ENCODE measurements at places on chromosomes 12 and 14.
A peak's percentile ranks its signal among the peaks of the same experiment; 100 is the strongest.

GRCh38 chr12:52630008-52630500 lies 11.7 kb upstream of the KRT73 start:
- no peak for DNase-seq

- DNase-seq = no peak
Observed at GRCh38 chr12:53560351-53560750, 53.1 kb upstream of the NPFF start.

- no peak for DNase-seq
Observed at GRCh38 chr12:66072566-66072965, 58.0 kb downstream of the LLPH start.

DNA sequence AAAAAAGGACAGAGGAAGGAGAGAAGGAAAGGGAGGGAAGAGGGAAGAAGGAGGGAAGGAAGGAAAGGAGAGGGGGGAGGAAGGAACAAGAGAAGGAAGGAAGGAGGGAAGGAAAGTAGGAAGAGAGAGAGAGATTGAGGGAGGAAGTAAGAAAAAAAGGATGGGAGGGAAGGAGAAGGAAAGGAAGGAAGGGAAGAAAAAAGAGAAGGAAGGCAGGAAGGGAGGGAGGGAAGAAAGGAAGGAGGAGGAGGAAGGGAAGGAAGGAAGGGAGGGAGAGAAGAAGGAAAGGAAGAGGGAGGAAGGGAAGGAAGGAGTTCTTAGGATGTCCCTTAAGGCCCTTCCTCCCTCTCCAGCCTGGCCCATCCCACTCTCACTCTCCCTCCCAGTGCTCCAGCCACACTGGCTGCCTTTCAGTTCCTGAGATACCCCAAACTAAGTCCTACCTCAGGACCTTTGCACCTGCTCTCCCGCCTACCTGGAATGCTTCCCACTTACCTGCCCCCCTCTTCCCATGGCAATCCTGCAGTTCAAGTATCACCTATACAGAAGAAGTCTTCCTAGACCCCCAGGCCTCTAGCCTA lies 21.7 kb upstream of the MSI1 start:
- no peak for DNase-seq

DNA sequence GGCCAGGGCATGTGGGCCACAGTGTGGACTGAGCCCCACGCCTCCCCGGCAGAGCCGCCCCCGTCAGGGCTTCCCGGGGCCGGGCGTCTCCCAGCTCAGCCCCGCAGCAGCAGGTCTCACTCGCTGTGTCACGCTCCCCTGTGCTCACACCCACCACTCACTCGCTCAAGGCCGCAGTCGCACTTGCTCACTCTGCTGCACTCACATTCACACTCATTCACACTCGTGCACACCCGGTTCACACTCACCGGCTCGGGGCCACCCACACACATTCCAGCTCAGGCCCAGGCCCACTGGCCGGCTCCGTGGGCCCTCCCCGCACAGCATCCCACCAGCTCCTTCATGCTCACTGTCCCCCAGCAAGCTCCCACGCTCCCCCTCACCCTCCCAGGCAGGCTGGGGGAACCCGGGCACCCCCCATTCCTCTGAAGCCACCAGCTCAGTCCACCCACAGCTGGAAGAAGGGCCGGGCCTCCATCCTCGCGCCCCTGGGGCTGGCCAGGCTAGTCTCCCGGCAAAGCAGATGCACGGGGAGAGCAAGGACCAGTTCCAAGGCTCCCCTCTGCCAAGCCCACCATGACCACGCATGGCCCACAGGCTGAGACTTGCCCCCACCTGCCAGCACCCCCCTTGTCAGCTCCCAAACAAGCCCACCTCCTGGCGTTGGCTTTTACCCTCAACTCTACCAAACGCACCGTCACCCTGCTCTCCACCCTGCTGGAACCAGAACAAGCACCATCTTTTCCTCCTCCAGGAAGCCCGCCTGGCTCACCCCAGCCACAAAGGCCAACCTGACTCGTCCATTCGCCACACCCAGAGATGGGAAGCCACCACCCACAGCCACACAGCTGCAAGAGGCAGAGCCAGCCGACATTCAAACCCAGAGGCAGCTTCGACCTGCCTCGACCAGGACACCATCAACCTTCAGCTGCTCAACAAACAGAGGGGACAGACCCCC lies 28.0 kb downstream of the NCOR2 start:
- DNase-seq = no peak

DNA sequence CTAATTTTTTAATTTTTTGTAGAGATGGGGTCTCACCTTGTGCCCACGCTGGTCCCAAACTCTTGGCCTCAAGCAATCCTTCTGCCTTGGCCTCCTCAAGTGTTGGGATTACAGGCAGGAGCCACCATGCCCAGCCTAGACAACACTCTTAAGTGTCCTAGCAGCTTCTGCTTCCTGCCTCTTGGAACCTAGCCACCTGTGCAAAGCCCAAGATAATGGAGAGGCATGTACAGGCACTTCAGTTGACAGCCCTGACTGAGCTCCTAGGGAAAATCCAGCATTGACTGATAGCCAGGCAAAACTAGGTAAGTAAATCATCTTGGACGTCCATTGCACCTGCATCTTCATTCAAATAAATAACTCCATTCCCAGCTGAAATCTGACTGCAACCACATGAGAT lies 15.5 kb downstream of the COX14 start:
- DNase-seq = peak; percentile 22

DNA sequence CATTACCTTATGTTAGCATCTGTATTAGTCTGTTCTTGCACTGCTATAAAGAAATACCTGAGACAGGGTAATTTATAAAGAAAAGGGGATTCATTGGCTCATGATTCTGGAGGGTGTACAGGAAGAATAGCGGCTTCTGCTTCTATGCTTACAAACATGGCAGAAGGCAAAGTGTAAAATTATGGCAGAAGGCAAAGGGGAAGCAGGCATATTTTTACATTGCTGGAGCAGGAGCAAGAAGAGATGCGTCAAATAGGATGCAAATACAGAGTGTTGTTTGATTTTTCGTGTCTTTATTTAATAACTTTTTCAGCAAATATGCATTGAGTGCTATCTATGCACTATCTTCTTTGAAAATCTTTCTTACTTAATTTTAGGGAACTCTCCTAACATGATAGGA lies 210.7 kb upstream of the SSTR1 start:
- DNase-seq = no peak

- DNase-seq = no peak
Observed at GRCh38 chr12:76652402-76652801, 92.8 kb upstream of the OSBPL8 start.

GRCh38 chr12:106425061-106425702 lies 67.6 kb downstream of the POLR3B start:
- DNase-seq = no peak

DNA sequence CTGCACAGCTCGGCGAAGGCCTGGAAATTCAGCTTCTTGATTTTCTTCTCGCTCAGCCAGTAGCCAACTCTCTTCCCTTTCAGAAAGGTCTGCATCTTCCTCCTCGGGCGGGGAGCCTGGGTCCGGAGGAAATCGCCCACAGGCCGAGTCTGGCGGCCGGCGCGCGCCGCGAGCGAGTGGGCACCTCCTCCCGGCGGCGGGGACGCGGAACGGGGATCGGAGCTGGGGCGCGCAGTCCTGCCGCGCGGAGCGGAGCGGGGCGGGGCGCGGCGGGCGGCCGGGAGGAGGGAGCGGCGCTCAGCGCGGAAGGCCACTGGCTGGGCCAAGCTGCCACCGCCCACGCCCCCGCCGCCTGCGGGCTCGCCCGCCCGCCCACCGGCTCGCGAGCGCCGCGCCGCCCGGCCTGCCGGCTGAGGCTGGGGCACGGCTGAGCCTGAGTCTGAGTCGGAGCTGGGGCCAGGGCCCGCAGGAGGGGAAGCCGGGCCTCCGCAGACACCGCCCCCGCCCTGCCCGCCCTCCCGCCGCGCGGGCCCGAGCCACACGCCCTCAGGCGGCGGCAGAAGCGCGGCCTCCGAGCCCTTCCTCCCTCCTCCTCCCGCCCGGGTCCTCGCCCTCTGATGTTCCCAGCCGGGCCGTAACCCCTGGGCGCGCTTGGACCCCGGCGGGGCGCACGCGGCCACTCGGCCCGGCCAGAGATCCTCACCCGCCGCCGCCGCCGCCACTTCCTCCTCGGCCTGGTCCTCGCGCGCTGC lies 480 bp downstream of the ITPK1 start:
- peak; percentile 92 for DNase-seq

DNA sequence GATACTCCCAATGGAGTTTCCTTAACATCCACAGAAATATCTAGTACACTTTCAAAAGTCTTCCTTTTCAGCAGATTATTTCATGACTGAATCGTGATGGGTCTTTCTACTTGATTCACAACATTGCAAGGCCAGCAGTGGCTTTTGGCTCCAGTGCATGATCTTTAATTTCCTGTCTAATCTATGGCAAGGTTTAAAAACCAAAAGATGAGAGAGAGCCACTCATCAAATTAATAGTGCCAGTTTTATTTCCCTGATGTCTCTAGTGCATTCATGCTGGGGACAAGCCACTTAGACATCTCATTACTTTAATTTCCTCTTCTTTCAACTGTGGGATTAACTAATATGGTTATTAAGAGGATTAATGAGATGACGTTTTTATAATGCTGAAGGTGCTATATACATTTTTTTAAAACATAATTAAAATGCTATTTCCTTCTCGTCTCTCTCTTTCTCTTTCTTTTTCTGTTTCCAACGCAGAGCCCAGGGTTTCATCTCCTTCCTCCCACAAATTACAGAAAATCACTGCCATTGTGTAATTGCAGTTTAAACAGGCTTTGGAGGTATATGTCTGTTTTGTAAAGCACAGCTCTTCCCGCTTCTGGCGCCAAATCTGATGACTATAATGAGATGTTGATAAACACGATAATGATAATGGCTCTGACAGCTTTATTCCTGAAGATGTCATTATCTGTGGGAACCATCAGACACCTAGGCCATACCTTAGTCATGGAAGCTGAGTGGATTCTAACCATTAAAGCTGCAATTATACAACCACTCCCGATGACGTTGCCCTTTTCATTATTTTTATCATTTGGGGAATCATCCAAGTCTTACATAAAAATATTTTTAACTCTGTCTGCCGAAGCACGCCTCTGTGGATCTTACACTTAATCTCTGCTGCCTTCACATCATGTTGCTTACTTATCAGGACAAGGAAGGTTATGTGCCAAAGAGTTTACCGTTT lies 103.1 kb upstream of the PPM1H start:
- no peak for DNase-seq

DNA sequence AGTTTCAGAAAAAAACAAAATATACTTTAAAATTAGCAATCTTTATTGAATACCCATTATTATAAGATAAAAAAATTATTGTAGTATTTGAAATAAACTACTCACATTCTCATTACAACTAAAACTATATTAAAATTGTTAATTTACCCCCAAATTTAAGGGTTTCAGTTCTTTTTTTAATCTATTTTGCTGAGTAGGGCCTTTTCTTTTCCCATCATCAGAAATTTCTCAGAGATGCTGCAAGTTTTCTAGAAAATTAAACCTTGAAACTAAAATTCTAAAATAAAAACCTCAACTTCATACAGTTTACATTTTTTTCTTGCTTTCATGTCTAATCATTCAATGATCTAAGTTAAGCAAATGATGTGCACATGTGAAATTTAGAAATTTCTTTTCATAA lies 10.1 kb downstream of the ARMH4 start:
- DNase-seq = no peak

GRCh38 chr14:57479197-57479596 lies 14.5 kb downstream of the CCDC198 start:
- no peak for DNase-seq

GRCh38 chr12:10708862-10709261 lies 14.3 kb downstream of the YBX3 start:
- no peak for DNase-seq

- no peak for DNase-seq
Observed at GRCh38 chr12:54261815-54262402, 18.0 kb downstream of the CBX5 start.

GRCh38 chr14:96011607-96012006 lies 27.6 kb upstream of the C14orf132 start:
- no peak for DNase-seq

Data from NCI-H187 (cell line).